Mesenchymal stem cell (in vitro differentiated cells and primary cell): ENCODE measurements at places on chromosomes 3 and 15.

DNA sequence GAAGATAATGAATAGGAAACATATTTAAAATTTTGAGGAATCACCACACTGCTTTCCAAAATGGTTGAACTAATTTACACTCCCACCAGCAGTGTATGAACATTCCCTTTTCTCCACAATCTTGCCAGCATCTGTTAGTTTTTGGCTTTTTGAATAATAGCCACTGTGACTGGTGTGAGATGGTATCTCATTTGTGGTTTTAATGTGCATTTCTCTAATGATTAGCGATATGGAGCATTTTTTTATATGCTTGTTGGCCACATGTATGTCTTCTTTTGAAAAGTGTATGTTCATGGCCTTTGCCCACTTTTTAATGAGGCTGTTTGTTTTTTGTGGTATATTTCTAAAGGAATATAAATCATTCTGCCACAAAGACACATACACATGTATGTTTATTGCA lies 166.3 kb downstream of the NECTIN3 start:
- no peak for DNase-seq

DNA sequence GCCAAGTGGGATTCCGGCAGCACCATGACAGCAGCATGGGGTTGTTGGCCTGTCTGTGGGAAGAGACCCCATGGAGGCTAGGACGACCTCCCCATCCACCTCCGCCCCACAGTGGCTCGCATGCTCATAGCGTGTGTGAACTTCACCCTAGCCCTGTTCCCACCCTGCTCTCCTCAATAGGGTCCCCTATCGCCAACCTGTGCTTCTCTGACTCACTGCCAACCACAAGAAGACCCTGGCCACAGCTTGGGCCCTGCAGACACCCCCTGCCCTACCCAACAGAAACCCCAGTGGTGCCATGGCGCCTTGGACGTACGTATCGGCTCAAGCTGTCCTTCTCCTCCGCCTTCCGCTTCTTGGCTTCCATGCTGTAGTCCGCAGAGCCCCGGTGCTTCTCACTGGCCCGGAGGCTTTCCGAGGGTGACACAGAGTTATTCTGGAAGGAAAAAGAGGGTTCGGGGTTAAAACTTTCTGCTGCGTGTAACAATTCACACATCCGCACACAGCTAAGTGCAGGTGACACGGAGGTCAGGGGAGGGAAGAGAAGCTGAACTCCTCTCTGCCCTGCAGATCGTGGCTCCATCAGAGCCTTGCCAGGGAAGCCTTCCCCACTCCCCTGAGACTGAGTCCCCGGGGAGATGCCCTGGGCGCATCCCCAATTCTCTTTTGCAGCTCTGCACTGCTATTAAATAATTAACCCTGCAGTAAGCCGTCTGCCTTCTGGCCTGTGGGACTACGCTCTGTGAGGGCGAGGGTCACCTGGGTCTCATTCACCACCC lies 37.3 kb downstream of the TLE3 start:
- DNase-seq: no peak

- DNase-seq: no peak
Observed at GRCh38 chr15:34700891-34701427, 53.8 kb downstream of the GJD2 start.

DNA sequence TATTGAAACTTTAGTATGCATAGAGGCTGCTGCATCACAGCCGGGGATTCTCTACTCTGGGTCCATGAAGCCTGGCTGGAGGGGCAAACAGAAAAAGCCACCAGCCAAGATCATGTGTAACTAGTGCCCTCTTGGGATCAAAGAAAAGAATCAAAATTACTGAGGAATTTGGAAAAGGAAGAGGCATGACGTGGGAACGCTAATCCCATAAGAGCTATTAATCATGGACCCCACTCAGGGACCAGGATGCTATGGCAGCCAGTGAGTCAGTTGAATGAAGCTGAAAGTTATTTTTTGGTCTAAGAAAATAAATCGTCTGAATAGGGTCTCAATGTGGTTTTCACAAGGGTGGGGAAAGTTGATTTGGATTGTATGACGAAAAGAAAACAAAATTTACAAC lies 1165.1 kb downstream of the ROBO2 start:
- peak; percentile 74 for DNase-seq

GRCh38 chr15:90221246-90221900 lies 12.4 kb downstream of the CIB1 start:
- DNase-seq: peak; percentile 82

DNA sequence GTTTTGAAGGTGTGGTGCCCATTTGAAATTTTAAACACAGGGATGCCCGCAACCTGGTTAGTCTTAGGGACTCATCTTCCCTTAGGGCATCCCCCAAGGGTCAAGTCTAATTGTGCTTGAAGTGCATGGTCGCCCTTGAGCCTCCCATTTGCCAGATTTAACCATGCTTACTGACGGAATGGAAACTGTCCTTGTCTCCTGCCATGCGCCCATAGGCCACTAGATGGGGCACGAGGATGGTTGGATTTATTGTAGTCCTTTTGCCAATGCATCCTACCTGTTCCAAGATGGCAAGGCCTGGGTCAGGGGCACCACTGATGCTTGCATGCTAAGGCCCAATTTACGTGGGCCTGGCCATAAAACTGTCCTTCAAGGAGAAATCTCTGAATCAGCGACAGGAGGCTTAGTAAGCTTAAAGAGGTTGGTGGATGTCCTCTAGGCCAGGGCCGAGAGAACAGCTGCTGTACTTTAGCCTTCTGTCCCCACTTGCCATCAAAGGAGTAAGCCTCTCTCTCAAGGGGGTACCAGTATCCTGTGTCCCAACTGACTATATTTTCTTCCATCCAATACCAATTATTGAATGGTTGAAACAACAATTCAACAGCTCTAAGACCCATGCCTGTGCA lies 355.4 kb downstream of the OTOL1 start:
- peak; percentile 54 for DNase-seq
